ENCODE measurements at places on chromosomes 12 and 14.

DNA sequence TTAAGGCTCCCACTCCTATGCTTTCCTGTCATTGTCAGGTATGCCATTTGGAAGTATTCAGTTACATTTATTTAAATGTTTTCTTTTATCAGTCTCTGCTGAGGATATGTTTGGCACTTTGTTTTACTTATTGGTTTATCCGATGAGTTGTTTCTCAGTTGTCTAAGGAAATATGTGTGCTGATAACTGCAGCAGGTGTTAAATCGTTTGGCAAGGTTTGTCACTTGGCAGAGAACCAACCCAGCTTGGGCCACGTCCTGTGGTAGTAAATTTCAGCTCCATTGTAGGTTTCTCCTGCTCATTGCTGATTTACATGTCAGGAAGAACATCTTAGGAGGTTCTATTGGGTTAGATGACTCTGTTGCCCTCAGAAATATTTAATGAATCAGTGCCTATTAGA lies 22.0 kb upstream of the MGST1 start:
- DNase-seq, result no peak
- no peaks in the 10 kb centered on the region for H3K4me1 ChIP-seq
- H3K27me3 ChIP-seq, result no peaks in the 10 kb centered on the region
- H3K27ac ChIP-seq, result no peak overlapping the region
- no peaks in the 10 kb centered on the region for H3K36me3 ChIP-seq

DNA sequence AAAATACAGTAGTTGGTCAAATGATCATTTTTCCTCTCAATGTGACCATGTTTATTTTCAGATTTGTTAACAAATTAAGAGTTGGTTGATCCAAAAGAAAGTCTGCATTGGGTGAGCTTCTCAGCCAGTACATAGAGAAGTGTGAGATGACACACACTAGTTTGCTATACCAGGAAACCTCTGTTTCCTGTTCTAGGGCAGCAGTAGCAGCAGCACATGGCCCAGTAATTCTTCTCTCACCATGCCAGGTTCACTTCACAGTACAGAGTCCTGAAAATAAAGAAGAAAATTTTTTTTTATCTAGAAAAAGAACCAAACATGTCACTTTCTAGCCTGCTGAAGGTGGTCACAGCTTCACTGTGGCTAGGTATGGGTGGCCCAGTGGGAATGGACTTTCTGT lies 250.2 kb upstream of the OR4E1 start:
- no peak overlapping the region for H3K4me3 ChIP-seq
- DNase-seq, result no peak
- no peaks in the 10 kb centered on the region for H3K27me3 ChIP-seq
- no peak overlapping the region for H3K27ac ChIP-seq

DNA sequence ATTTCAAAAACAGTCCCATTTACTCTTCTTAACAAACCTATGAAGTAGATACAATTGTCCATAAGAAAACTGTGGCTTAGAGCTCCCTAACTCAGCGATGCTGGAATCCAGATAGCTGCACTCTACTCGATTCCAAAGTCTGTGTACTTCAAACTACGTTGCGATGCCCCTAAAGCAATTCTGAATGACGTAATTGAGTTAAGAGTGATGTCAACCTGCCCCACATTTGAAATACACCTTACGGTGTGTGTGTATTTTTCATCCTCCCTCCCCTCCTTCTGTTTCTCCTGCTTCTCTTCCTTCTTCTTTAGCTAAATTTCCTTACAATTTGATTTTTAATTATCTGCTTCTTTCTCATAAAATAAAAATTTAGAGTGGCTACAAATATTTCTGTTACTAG lies 31.9 kb upstream of the RAP1B start:
- H3K27me3 ChIP-seq, result no peaks in the 10 kb centered on the region
- DNase-seq, result no peak
- H3K36me3 ChIP-seq, result no peaks in the 10 kb centered on the region
- H3K27ac ChIP-seq, result no peak overlapping the region

DNA sequence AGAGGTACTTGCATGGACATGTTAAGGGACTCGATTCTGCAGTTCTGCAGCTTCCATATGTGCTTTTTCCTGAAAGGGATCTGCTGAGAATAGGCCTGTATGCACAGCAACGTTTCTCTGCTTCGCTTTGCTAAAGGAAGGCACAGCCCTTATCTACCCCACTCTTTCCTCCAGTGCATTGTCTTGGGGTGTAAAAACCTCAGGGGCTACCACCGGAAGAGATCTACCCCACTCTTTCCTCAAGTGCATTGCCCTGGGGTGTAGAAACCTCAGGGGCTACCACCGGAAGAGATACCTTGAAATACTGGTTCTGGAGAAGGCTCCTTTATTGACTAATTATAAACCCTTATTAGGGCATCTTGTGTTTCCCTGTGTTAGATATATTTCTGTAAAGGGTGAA lies 52.9 kb downstream of the SEL1L start:
- no peak for DNase-seq
- H3K4me3 ChIP-seq, result no peak overlapping the region
- peaks cover 37% of the 10 kb centered on the region for H3K36me3 ChIP-seq
- H3K27me3 ChIP-seq, result no peaks in the 10 kb centered on the region

DNA sequence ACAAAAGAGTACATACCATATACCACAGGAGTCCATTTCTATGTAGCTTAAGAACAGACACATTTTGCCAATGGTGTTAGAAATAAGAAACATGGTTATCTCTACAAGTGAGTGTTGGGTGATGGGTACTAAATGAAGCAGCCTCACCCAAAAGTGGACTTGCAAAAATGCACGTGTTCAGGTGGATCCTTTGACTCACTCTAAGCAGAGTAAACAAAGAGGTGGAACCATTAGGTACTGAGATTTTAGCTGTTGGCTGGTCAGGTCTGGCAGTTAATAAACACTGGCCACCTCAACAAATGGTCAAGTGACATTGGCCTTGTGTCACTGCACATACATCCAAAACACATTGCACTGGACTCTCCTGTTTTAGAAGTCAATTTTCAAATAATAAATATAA lies 27.6 kb downstream of the EVL start:
- H3K27ac ChIP-seq, result no peak overlapping the region
- H3K4me1 ChIP-seq, result no peaks in the 10 kb centered on the region
- no peaks in the 10 kb centered on the region for H3K27me3 ChIP-seq
- no peak for DNase-seq
- H3K36me3 ChIP-seq, result peaks cover 9% of the 10 kb centered on the region

DNA sequence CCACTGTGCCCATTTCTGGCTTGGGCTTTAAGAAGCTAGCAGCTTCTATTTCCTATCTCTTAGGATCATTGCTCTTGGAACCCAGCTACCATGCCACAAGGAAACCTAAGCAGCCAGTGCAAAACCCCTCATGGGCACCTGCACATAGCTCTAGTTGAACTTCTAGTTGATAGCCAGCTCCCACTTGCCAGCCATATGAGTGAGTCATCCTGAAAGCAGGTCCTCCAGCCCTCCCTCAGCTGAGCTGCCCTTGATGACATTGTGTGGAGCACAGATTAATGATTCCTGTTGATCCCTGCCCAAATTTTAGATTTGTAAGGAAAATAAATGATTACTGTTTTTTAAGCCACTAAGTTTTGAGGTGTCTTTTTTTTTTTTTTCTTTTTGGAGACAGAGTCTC lies 234.2 kb upstream of the FBXO33 start:
- no peaks in the 10 kb centered on the region for H3K36me3 ChIP-seq
- no peak overlapping the region for H3K27ac ChIP-seq
- H3K4me1 ChIP-seq, result no peaks in the 10 kb centered on the region
- H3K4me3 ChIP-seq, result no peak overlapping the region

GRCh38 chr14:60357551-60358149 lies 108.6 kb downstream of the PPM1A start:
- no peak overlapping the region for H3K27ac ChIP-seq
- DNase-seq, result no peak
- H3K4me1 ChIP-seq, result no peaks in the 10 kb centered on the region
- no peak overlapping the region for H3K4me3 ChIP-seq

DNA sequence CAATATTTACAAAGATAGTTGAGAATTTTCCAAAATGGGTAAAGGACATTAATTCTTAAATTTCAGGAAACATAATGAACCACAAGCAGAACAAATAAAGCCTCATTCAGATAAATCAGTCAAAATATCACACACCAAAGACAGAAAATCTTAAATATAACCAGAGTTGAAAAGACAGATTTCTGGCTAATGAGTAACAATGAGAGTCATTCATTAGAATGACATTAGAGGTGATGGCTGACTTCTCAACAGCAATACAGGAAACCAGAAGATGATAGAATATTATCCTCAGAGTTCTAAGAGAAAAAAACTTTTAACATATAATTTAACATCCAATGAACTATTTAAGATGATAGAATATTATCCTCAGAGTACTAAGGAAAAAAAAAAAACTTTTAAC lies 124.2 kb downstream of the DENND5B start:
- no peak overlapping the region for H3K4me3 ChIP-seq
- H3K27me3 ChIP-seq, result no peaks in the 10 kb centered on the region
- DNase-seq, result no peak
- H3K27ac ChIP-seq, result no peak overlapping the region

DNA sequence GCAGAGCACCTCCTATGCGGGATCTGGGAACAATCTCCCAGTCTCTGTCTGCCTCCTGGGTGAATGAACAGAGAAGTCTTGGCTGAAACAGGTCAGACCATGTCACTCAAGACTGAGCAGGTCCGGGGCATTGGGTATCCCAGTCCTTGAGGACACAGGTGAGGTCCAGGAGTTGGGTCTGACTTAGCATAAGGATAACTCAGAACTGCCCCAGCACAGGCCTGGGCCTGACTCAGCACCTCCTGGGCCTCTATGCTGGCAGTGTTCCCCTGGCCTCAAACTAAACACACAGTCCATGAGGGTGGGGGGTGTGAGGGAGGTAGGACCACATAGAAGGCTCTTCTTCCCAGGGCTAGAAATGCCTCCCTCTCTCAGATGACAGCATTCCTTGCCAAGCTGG lies 1.5 kb upstream of the SDR9C7 start:
- H3K27ac ChIP-seq, result no peak overlapping the region
- no peaks in the 10 kb centered on the region for H3K27me3 ChIP-seq
- no peaks in the 10 kb centered on the region for H3K36me3 ChIP-seq
- no peak overlapping the region for H3K4me3 ChIP-seq
- DNase-seq, result no peak

- no peaks in the 10 kb centered on the region for H3K27me3 ChIP-seq
- no peak overlapping the region for H3K4me3 ChIP-seq
- no peak for DNase-seq
- peaks cover 4% of the 10 kb centered on the region for H3K4me1 ChIP-seq
- H3K36me3 ChIP-seq, result no peaks in the 10 kb centered on the region
Measured at GRCh38 chr12:115140981-115141655, 457.1 kb upstream of the TBX3 start.

- peaks cover under 1% of the 10 kb centered on the region for H3K36me3 ChIP-seq
- peaks cover 36% of the 10 kb centered on the region for H3K4me1 ChIP-seq
- peak overlapping the region; percentile 89 for H3K27ac ChIP-seq
- DNase-seq, result peak; percentile 93
Measured at GRCh38 chr12:50924439-50925341, 27.7 kb upstream of the HIGD1C start.

DNA sequence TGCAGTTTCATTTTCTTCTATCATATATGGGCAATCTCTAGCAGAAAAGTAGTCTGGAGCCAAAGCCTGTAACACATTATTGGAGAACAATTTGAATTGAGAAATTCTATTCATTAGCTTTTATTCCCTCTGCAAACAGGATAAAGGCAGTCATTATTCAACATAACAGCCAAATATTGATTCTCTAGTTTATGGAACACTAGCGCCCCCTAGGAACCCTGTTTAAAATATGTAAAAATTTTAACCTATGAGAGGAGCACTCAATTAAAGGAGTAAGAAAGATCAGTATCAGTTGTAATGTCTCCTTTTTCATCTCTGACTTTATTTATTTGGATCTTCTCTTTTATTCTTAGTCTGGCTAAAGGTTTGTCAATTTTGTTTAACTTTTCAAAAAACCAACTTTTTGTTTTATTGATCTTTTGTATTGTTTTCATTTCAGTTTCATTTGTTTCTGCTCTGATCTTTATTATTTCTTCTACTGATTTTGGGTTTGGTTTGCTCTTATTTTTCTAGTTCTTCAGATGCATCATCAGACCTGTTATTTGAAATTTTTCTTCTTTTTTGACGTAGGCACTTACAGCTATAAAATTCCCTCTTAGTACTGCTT lies 4.8 kb upstream of the LMNTD1 start:
- DNase-seq, result no peak
- no peaks in the 10 kb centered on the region for H3K4me1 ChIP-seq
- H3K27me3 ChIP-seq, result no peaks in the 10 kb centered on the region
- H3K4me3 ChIP-seq, result no peak overlapping the region

- no peak overlapping the region for H3K27ac ChIP-seq
- H3K27me3 ChIP-seq, result no peaks in the 10 kb centered on the region
- H3K4me3 ChIP-seq, result no peak overlapping the region
- DNase-seq, result no peak
- peaks cover 3% of the 10 kb centered on the region for H3K4me1 ChIP-seq
- peaks cover 8% of the 10 kb centered on the region for H3K36me3 ChIP-seq
Measured at GRCh38 chr14:90305176-90305601, 26.6 kb downstream of the NRDE2 start.

DNA sequence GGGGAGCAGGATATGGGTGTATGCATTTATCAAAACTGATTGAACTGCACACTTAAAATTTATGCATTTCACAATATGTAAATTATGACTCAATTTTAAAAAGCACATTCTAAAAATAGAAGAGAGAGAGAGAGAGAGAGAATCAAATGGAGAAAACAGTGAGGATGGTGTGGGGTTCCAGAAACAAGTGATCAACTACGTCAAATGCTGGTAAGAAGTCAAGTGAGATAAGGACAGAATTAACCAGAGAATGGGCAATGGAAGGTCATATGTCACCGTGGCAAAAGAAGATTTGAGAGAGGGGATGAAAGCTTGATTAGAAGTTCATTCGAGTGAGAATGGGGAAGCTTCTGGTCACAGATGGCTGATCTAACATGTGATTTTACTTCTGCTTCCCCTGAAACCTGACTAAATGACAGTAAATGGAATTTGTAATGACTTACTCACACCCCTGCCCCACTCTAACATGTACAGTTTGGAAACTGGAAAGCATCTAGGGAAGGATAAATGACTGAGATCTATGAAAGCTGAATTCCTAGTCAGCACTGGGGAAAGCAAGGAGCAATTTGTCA lies 276.5 kb upstream of the AMIGO2 start:
- no peak overlapping the region for H3K4me3 ChIP-seq
- no peak for DNase-seq
- no peaks in the 10 kb centered on the region for H3K27me3 ChIP-seq
- H3K27ac ChIP-seq, result no peak overlapping the region
- H3K36me3 ChIP-seq, result no peaks in the 10 kb centered on the region
